ENCODE measurements at places on chromosomes 12 and 14. TPM values are rescaled to one million over a fixed set of nuclear protein-coding genes. Genes with fewer than 3 reads are reported as not detected.

TMEM119 gene
- total RNA-seq = 0.94 TPM

GALNT16 gene
- 0.34 TPM for total RNA-seq

MUCL1 gene
- total RNA-seq = not detected

GPR84 gene
- total RNA-seq = not detected

CAPZA3 gene
- not detected for total RNA-seq

TSFM gene
- 25.4 TPM for total RNA-seq

LHX5 gene
- total RNA-seq = not detected

GYS2 gene
- not detected for total RNA-seq

DBX2 gene
- not detected for total RNA-seq

REM2 gene
- 0.27 TPM for total RNA-seq

Data from mammary microvascular endothelial cell (primary cell).